ENCODE measurements at places on chromosomes 7 and 10. TPM values are rescaled to one million over a fixed set of nuclear protein-coding genes. Genes with fewer than 3 reads are reported as not detected.

Gene ANKRD2
- total RNA-seq: 969 TPM

Gene FZD8
- total RNA-seq: 6.6 TPM

DNA sequence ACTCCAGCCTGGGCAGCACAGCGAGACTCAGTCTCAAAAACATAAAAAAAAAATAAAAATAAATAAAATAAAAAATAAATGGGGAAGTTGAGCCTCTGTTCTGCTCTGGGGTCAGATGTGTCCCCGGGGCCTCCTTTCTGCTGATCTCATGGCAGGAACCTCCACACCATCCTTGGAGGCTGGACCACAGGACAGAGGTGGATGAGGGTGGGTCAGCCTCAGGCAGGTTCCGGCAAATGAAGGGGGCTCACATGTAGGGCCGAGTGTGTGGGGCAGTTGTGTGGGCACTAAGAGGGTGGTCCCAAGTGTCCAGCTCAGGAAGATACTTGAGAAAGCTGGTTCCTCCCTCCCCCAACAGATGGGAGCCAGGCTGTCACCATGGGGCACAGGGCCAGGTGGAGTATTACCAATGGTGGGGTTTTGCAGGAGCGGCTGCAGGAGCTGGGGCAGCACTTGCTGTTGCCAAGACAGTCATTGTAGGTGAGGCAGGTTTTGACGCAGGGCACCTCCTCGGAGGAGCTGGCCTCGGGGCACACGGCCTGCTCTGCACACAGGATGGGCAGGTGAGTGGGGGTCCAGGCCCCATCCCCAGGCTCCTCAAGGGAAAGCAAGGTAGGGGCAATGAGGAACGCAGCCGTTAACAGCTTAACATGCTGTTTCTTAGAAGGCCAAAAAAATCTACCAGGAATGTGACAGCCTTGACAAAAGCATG is 13.9 kb upstream of the TBRG4 start:
- no peak for DNase-seq

GRCh38 chr7:32275216-32276009 is 205.2 kb upstream of the PDE1C start:
- DNase-seq: no peak

DNA sequence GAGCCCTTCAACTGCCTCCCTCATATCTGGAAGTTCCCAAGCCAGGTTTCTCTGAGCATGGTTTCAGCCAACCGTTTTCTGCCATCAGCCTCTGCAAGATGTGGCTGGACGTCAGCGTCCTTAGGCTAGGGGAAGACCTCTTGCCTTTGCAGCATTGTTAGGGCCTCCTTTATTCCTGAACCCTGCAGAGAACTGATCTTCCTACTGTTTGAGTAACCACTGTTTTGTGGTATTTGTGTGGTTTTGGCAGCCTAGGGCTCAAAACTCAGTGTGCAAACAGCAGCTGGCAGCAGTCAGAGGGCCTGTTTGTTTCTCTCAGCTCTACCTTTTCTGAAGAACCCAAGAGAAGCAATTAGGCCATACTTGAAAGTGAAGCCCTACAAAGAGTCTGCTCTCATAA is 83.4 kb upstream of the SEMA3E start:
- no peak for DNase-seq

DNA sequence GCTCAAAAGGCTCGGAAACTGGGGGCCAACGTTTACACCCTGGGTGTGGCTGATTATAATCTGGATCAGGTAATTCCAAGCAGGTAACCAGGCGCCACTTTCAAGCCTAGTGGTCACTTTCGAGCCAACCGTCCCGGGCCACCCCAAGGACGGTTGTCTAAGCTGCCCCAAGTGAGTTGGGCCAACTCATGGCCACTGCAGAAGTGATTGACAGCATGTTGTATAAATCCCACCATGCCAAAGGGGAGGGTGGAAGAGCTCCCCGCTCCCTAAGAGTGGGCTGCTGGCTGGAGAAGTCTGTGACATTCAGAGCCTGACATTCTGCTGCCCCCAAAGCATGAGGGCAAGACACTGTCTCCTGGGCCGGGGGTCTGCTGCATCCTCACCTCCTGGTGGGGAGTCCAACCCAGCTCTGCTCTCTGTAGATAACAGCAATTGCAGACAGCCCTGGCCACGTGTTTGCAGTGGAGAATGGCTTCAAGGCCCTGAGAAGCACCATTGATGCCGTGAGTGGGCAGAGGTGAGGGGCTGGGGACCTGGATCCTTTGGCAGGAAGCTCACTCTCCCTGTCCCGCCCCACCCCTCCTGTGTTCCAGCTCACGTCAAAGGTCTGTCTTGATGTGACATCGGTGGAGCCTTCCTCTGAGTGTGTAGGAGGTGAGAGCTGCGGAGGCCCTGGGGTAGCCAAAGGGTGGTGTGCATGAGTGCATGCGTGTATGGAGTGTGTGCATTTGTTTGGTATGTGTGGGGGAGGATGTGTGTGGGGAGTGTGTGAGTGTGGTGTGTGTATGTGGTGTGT is 10.8 kb downstream of the ANTXRL start:
- no peak for DNase-seq

Gene MYL10
- total RNA-seq: not detected

GRCh38 chr10:88804083-88804812 is 1.7 kb downstream of the LIPM start:
- no peak for DNase-seq

DNA sequence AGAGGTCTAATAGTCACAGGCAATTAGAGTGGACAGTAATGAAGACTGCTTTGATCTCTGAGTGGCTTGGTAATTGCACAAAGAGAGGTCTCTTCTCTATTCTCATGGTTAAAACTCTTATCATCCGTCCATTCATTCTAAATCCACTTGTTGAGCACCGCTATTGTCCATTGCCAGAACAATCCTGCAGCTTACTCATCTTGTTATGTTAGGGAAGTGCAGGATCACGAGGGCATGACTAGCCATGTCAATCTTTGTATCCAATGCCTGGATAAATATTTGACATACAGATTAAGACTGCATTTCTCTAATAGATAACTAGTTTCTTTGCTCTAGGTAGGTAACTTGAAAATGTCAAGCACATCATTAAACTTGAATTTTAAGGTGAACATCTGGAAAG is 14.9 kb downstream of the SFTPD start:
- DNase-seq: no peak

Gene ETV1
- 59.7 TPM for total RNA-seq

Gene TMEM184A
- 0.36 TPM for total RNA-seq

- DNase-seq: no peak
These were observed 92.1 kb downstream of the FOXL3 start for GRCh38 chr7:382043-382400.

DNA sequence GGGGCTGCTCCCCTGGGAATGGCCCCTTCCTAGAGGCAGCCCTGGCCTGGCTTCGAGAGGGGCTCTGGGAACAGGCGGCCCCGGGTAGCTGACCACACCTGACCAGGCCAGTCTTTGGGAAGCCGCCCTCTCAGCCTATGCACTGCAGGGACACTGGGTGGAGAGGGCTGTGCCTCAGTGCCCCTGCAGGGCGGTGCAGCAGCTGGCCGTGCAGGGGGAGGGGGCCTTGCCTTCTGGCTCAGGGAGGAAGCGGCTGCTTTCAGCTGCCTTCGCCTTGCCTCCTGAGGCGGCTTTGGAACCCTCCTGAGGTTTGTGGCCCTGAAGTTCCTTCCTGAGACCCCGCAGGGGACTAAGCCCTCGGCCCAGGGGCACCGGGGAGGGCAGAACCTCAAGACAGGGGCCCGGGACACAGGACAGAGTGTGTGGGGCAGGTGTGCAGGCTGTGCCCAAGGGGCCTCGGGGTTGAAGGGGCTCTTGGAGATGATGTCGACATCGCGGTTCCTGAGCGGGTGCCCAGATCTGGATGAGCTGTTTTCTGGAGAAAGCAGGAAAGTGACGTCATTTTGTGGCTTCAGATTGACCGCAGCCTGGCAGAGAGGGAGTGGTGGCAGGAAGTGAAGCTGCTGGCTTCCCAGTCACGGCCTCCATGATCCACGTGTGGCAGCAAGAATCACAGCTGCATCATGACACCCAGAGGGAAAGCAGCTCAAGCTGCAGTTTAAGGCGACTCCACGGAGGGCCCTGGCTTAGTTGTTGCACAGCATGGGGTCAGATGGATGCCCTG is 17.7 kb downstream of the ADAM8 start:
- DNase-seq: peak; percentile 72

Gene LIPM
- not detected for total RNA-seq
